ENCODE measurements at places on chromosomes 12 and 14. TPM values are rescaled to one million over a fixed set of nuclear protein-coding genes. Genes with fewer than 3 reads are reported as not detected.

DNA sequence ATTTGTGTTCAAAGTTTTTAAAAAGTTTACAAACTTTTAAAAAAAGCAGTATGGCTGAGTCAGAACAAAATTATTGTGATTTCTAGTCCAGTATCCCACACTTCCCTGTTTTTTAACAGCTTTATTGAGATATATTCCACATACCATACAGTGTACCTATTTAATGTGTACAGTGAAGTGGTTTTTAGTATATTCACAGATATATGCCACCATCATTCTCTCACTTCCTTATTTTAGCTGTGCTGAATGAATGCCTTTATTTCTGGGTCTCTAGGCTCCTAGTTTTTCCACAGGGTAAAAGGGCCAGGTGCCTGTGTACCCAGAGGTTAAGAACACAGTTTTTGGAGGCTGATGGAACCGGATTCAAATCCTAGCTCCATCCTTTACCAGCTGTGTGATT lies 58.9 kb upstream of the SRSF5 start:
- no peak for DNase-seq

DNA sequence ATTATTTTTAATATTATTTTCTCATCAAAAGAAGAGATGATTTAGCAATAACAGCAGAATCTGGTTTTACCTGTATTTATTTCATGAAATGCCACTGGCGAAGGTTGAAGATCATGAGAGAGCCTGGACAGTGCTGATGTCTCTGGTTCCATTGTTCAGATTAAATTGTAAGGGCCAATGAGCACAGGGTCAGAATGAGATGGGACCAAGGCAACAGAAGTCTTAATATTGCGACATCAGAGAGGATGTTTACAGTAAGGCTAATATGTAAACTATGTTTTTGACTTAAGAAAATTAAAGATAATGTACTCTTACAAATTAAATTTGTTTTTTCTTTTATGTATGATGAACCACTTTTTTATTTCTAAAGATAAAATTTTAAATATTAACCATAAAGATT lies 35.2 kb upstream of the KLRD1 start:
- no peak for DNase-seq

GRCh38 chr14:77607741-77608302 lies 8.6 kb downstream of the SPTLC2 start:
- no peak for DNase-seq

- DNase-seq, result peak; percentile 2
Measured at GRCh38 chr12:71439613-71440344, at the start of gene LGR5. Gene LGR5 (plus strand): TSS chr12:71439798. CDS start chr12:71440081, 283 bp downstream.

DNA sequence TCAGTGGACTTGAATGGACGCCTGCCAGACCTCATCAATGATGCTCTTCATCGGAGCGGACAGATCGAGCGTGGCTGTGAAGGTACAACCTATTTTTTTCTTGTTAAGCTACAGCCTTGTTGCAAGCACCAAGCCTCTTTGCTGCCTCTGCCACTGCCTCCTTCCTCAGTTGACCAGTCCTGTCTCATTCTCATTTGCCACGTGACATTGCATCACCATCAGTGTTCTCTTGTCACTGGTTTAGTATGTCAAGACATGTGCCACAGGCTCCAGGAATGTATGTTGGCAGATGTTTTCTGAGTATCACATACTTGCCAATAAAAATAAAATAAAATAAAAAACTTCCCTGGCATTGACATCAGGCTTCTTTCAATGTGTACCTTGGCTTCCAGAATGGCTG lies 798.1 kb downstream of the NRXN3 start:
- DNase-seq, result no peak

- no peak for DNase-seq
Measured at GRCh38 chr12:5969156-5969973, 24.3 kb upstream of the ANO2 start.

DNA sequence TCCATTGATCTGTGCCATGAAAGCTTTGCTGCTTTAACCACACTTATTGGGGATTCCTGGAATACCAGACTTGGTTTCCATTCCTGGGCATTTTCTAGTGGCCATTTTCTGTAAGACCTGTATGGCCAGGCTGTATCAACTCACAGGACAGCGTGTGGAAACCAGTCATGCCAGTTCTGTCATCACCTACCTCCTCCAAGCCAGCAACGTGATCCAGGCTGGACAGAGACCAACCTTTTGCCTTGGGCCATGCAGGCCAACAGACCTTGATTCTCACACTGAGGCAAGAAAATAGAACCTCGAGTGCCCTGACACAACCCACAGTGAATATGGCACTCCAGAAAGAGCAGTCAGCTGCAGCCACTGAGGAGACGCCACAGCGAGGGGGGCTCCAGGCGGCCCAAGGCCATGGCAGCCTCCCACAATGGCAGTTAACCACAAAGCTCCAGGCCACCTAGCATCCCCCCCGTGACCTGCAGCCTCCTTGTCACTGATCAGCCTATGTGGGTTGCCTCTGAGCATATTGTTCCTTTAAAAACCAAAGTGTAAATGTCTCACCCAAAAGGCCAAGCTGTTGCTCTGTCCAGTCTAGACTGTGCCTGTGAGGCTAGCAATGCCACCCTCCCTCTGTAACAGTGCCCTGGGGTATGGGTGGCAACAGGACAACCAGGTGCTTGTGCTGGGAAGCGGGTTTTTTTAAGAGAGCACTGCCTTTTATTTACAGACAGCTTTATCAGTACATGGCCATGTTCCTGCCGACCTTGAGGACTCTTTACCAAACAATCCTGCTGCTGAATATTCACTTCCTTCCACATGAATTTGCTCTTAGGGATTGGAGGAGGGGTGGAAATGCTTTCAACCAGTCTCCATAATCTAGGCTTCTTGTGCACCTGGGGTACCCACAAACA lies 168.7 kb upstream of the HIF1A start:
- peak; percentile 23 for DNase-seq

EPS8 gene
- 36.7 TPM for total RNA-seq

CLEC9A gene
- not detected for total RNA-seq

GRCh38 chr14:104069541-104069940 lies 16.0 kb upstream of the ASPG start:
- DNase-seq, result no peak

GRCh38 chr12:116878567-116879508 lies 2.4 kb downstream of the HRK start:
- no peak for DNase-seq

RAB15 gene
- total RNA-seq, result 22.3 TPM

GRCh38 chr14:64801800-64802199 lies 77.9 kb downstream of the SPTB start:
- DNase-seq, result peak; percentile 43

- no peak for DNase-seq
Measured at GRCh38 chr12:113802000-113802749, 163.9 kb downstream of the RBM19 start.

TRIM9 gene
- 1.8 TPM for total RNA-seq

VPS37B gene
- total RNA-seq, result 87.4 TPM

DNA sequence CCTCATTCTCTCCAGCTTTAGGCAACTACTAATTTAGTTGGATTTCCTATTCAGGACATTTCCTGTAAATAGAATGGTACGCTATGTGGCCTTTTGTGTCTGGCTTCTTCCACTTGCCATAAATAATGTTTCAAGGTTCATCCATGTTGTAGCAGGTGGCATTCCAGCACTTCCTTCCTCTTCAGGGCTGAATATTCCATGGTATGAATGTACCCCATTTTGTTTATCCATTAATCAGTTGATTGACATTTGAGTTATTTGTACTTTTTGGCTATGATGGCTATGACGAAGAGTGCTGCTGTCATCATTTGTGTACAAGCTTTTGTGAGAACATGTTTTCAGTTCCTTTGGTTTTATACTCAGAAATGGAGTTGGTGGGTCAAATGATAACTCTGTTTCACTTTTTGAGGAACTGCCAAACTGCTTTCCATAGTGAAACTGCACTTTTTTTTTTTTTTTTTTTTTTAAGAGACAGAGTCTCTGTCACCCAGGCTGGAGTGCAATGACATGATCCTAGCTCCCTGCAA lies 6.5 kb upstream of the CDK2AP1 start:
- DNase-seq, result no peak

DNA sequence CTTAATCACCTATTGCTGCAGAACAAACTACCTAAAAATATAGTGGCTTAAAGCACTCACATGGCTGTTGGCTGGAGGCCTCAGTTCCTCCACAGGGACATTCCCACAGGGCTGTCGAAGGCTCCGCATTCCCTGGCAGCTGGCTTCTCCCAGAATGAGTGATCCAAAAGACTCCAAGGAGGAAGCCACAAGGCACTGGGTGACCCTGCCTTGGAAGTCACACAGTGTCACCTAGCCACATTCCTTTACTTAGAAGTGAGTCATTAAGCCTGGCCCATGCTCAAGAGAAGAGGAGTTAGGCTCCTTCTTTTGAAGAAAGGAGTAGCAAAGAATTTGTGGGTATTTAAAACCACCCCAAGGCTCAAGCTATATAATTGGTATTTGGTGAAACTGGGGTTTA lies 63.9 kb upstream of the MAP1LC3B2 start:
- DNase-seq, result peak; percentile 67

- no peak for DNase-seq
Measured at GRCh38 chr14:88198446-88198845, 124.6 kb downstream of the KCNK10 start.

GRCh38 chr14:23865502-23865901 lies 88.1 kb upstream of the DHRS4 start:
- DNase-seq, result no peak

SPX gene
- total RNA-seq, result 0.07 TPM

- no peak for DNase-seq
Measured at GRCh38 chr12:49626169-49626835, 2.9 kb downstream of the PRPF40B start.

DNA sequence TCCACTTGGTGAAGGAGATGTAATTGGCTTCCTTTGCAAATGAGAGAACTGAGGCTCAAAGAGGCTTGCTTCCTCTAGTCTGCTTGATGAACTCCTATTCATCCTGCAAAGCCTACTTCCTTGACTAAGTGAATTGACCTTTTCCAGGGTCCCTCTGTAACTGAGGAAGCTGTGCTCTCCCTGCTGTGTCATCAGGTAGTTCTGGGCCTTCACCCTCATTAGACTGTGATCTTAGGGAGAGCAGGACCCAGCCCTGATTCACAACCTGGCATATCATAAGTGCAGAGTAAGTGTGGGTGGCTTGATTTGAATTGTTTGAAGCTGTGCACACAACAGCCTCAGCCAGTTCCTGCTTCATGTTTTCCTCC lies 16.3 kb downstream of the ASB2 start:
- DNase-seq, result no peak

- DNase-seq, result peak; percentile 58
Measured at GRCh38 chr14:106556665-106557289, 1030.4 kb downstream of the TMEM121 start.

GRCh38 chr12:1608713-1609119 lies 14.3 kb upstream of the FBXL14 start:
- DNase-seq, result no peak

IL31 gene
- not detected for total RNA-seq

PMCH gene
- total RNA-seq, result not detected

GALNT9 gene
- not detected for total RNA-seq

ENDOU gene
- total RNA-seq, result not detected

MMP19 gene
- 0.58 TPM for total RNA-seq

DNA sequence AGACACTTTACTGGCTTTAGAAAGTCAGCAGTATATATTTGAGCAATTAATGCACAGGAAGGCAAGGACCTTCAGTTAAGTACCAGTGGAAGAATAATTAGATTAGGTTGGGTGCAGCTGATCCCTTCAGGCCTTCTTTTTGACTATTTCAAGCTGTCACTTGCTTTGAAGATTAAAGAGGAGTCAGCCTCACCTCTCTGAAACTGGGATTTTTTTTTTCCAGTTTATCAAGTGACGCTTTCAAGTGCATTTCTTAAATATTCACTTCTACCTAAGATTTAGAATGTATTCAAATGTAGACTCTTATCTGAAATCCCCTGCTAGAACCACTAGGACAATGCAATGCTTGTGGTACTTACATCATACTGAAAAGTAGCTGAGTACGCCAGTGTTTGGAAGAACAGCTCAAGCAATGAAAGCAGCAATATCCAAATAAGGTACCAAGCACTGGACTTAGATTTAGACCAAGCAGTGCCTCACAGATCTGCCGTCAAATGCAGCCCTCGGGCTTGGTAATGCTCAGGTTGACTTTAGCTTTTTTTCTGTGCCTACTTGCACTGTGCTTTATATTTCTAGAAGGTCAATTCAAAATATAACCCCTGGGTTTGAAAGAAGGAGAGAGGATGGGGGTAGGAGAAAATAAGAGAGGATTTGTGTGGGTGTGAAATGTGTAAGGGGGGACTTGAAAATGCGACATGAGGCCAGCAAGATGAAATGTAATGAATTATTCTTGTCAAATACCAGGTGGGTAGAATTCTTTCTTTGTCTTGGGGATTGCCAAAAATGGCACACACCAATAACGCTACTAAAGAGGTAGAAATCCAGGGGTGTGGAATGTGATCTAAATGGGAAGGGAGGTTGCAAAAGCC lies 3.7 kb upstream of the FERMT2 start:
- DNase-seq, result no peak

TCP11L2 gene
- total RNA-seq, result 1.7 TPM

DNA sequence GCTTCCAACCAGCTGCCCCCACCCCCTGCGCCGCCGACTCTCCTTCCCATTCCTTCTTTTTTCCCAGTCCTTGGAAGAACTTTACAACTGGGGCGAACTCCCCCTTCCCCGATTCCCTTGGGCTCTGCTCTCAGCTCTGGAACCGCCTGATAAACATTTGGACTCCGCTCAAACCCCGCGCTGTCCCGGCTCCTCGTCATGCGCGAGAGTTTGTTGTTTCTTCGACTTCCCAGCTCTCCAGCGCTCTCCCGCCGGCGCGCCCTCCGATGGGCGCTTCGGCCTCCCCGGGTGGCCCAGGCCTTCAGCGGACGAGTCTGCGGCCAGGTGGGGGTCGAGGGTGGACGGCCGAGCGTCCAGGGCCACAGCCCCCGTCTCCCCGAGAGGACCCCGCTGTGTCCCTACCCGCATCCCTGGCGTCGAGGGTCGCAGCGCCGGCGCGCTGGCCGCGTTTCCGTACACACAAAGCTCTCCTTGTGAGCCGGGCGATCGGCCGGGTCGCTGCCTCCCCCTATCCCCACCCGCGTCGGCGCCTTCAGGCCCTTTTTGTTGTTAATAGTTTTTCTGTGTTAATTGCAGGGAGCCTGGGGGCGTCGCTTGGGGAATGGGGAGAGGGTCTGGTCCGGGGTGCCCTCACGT lies 847 bp downstream of the MMP14 start:
- no peak for DNase-seq

DNA sequence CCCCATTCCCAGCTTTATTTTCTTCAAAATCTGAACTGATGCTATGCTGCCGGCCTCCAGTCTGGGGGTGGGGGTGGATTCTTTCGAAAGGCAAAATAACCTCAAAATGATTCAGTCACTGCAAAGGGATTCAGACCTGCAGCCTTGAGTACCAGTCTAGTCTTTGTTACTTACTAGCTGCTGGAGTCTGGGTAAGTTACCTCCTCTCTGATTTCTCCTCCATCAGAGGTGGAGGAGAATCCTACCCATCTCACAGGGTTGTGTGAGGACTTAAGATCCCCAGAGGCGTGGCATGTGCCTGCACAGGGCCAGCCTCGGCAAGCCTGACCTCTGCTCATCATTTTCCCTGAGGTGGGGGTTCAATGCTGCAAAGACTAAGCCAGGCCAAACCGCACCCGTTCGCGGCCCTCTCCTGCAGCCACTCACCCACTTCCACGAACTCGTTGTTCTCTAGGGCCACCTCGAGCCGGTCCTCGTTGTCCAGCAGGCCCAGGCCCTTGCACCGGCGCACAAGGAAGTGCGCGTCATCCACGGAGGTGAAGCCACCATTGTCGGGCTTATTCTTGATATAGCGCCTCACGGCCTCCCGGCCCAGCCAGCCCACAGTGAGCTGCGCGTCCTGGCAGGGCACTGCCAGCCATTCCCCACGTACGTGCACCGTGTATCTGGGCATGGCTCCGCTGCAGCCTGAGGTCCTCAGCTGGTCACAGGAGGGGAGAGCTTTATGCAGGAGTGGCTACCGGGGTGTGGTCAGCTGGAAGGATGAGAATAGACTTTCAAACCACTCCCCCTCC lies 709 bp downstream of the HAL start:
- no peak for DNase-seq
